Activated naive CD4-positive, alpha-beta T cell treated with anti-CD3 and anti-CD28 coated beads, Interleukin-2, amount 50 U/mL, for 72 hours (primary cell): ENCODE measurements at places on chromosomes 5 and 9. TPM values are rescaled to one million over a fixed set of nuclear protein-coding genes. Genes with fewer than 3 reads are reported as not detected.

GRCh38 chr9:135014311-135015010 lies 73.0 kb upstream of the OLFM1 start:
- no peak for DNase-seq

GRCh38 chr5:81774374-81774773 lies 23.5 kb upstream of the SSBP2 start:
- DNase-seq = no peak

DNA sequence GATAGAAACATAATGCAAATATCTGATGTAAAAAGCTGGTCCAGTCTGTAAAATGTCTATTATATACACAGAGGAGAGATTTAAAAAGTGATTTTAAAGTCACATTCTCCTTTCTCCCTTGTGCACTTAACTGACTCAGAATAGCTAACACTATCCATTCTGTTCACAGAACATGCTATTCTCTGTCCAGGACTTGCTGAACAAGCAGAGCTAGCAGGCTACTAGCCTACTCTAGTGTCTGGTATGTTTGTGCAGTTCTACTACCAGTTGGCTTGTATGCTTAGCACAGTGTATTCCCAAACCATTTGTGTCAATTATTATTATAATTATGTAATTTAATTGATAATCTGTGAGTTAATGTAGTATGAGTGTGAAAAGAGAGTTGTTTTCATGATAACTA lies 161.7 kb upstream of the NUDT12 start:
- no peak for DNase-seq

DNA sequence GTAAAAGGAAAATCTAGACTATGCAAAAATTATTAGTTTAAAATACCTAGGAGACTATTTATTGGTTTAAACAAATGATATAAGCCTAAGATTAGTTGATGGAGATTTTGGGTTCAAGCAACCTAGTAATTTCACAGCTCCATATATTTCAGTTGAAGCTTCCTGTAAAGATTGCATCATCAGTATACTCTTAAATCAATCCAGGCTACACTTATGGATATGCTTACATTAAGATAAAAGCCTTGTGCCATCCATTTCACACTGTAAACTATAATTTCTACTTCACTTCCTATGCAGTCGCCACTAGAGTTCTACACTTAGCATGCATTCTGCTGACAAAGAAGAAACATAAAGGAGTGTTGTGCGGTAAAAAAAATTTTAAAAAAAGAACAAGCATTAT lies 7.3 kb upstream of the LIX1 start:
- no peak for DNase-seq

GRCh38 chr9:78682216-78682615 lies 385.3 kb downstream of the PSAT1 start:
- no peak for DNase-seq

- no peak for DNase-seq
These were observed 721.4 kb upstream of the MEF2C start for GRCh38 chr5:89604342-89604741.

GRCh38 chr5:126416266-126416925 lies 6.8 kb upstream of the GRAMD2B start:
- DNase-seq = no peak

- no peak for DNase-seq
These were observed 11.1 kb upstream of the LHFPL2 start for GRCh38 chr5:78659714-78660113.

- DNase-seq = no peak
These were observed 161.9 kb downstream of the MACROH2A1 start for GRCh38 chr5:135236908-135237747.

DNA sequence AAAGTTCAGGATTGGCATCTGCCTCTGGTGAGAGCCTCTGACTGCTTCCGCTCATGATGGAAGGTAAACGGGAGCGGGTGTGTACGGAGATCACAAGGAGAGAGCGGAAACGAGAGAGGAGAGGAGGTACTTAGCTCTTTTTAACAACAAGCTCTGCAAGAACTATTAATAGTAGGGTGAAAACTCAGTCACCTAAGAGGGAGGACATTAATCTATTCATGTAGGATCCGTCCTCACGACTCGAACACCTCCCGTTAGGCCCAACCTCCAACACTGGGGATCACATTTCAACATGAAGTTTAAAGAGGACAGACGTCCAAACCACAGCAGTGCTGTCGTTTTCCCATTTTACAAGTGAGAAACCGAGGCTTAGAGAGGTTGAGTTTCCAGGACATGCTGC lies 173.7 kb downstream of the SLC28A3 start:
- no peak for DNase-seq

GRCh38 chr9:38445154-38446043 lies 21.1 kb upstream of the IGFBPL1 start:
- DNase-seq = no peak

- no peak for DNase-seq
These were observed 408.3 kb downstream of the DMRT2 start for GRCh38 chr9:1458503-1458902.

GRCh38 chr5:34657274-34657921 lies 1.3 kb downstream of the RAI14 start:
- no peak for DNase-seq

DNA sequence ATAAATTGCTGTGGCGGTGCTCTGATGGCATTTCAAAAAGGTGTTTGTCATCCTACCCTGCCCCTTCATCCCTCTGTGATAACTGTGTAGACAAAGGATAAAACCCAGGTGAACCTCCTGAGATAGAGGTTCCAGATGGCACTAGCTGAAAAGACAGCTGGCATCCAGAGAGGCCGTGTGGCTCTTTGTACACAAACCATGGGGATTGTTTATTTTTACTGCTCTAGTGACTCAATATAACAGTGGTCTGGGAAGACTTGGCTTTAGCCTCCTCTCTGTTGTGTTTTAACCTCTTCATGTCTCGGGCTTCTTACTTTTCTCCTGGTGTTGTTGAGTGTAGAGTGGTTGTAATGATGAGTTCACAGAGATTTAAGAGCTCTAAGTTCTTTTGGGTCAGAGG lies 48.8 kb downstream of the SH3GL2 start:
- no peak for DNase-seq

DNA sequence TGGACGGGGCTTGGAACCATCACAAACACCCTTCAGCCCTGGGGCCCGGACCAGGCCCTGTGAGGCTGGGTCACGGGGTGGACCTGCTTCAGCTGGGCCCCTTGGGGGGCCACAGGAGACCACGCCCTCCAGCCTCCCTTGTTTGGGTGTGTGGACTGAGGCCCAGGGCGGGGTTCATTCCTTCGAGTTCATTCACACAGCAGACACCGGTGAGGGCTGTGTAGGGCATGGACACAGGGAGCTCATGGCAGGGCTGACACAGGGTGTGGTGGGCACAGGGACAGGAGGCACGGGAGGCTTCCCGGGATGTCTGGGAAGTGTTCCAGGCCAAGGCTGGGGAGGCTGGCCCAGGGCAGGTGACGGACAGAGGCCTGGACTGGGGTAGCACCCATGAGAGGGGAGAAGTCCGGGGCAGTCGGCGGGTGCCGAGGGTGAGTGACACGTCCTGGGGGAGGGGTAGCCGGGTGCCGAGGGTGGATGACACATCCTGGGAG lies 8.9 kb downstream of the DNLZ start:
- no peak for DNase-seq

GRCh38 chr5:103425686-103426454 lies 136.7 kb downstream of the NUDT12 start:
- DNase-seq = no peak

DNA sequence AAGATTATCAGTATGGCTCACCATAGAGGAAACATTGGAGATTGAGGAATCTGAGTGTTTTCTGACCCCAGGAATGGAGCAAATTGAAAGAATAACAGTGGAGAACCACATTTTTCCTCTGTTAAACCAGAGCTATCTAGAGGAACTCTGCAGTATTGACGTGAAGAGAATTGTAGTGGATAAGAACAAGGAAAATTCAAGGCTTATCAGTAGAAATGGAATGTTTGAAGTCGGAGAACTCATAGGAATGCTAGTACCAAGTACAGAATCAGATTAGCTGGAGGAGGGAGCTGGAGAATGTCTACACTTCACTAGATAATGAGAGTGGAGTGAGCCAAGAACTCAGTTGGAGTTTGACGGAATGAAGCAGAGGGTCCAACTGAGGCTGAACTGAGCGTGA lies 50.3 kb downstream of the SNCAIP start:
- no peak for DNase-seq

DNA sequence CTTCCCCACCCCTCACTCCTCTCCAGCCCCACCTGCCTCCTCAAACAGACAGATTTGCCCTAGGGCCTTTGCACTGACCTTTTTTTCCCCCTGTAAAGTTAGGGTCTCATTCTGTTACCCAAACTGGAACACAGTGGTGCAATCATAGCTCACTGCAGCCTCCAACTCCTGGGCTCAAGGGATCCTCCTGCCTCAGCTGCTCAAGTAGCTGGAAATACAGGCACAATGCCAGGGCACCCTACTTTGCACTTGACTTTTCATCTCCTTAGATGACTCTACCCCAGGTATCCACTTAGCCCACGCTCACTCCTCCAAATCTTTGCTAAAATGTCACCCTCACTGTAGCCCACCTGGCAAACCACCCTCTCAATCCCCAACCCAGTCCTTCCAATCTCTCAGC lies 2.2 kb downstream of the DYNC2I2 start:
- no peak for DNase-seq

GRCh38 chr5:173488144-173488543 lies 128.3 kb downstream of the BOD1 start:
- no peak for DNase-seq

DNA sequence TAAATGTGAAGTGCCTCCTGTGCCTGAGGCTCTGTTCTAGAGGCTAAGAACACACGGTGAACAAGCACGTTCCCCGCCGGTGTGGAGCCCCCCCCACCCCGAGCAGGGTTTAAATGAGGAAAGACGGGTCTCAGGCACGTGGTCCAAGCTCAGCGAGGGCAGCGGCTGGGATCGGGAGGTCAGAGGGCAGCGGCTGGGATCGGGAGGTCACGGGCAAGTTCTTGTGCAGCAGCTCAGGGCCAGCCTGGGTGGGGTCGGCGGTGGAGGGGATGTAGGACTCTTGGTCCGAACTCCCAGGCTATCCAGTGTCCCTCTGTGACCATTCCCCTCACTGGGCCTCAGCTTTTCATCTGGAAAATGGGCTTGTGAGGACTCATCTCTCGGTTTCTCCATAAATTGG lies 2.7 kb upstream of the GBGT1 start:
- no peak for DNase-seq

DNA sequence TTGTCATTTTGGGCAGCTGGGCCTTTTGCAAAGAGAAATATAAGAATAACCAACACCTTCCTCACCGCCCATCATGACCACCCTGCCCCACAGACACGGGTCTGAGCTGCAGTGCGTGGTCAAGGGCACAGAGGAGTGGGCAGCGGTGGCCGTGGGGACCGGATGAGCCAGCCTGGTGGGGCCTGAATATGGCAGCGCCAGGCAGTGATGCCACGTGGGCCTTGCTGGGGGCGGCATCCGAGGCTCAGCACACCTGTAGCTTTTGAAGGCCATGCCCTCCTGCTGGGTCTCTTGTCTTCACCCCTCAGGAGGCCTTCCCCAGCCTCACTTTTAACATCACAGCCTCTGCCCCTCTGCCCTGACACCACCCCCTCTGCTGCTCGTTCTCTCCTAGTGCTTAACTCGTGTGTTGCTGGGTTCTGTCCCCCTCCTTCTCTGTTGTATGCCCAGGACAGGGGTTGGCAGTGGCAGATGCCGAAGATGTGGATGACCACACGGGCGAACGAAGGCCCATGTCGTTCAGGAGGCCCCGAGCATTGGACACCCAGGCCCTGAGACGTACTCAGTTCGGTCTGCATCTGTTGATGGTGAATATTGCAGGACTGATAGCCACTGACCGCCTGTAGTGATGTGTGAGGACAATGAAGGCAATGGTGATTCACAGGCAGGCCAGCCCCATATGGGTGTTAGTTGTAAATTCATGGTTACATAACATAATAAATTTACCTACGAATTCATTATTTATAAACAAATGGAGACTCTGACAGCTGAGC lies 46.0 kb downstream of the AHRR start:
- peak; percentile 1 for DNase-seq

- DNase-seq = no peak
These were observed 383.9 kb downstream of the TLR4 start for GRCh38 chr9:118088090-118088489.

- DNase-seq = no peak
These were observed 24.8 kb downstream of the PLPP1 start for GRCh38 chr5:55509796-55510522.

DNA sequence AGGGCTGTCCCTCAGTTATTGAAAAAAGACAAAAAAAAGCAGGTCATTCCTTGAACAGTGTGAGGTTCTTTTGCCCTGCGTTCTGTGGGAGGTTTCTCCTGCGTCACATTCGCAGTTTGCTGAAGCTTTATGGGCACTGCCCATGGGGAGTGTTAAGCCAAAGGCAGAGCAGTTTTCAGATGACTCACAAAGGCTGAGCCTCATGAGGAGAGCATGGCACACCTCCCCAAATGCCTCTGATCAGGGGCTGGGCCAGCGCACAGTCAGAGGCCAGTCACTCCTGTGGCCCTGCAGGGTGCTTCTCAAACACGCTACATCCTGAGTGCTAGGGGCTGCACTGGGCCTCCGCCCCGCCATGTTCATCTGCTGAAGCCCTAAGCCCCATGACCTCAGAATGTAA lies 38.4 kb downstream of the IRX1 start:
- DNase-seq = no peak

GRCh38 chr9:105296877-105297287 lies 52.4 kb downstream of the SLC44A1 start:
- no peak for DNase-seq

DNA sequence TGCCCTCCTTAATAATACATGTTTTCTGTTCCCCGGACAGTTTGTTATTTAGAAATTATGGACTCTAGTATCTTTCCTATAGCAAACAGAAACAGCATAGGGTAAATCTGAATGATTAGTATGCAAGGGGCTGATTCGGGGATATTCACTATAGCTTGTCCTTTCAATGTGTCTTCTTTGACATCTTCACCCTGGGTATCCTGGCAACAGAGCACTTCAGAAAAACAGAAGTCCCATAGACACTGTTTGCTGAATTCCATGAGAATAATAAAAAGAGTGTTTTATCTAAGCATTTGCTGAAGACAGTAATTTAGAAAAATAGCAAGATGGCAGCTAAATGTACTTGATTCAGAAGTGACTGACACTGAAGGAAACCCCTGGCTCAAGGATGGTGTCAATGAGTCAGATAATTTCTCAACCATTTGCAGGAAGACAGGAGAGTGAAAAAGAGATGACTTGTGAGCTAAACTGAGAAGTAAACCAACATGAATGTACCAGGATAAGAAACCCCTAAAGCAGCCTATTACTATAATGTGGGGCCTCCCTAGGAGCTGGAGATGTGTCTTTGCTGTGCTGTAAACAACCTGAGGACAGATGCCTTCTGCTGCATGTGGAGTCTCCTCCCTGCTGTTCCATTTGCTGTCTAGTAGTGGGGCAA lies 246.2 kb downstream of the MAN2A1 start:
- no peak for DNase-seq

Gene MAT2B
- 97.6 TPM for total RNA-seq

Gene PCDHB12
- total RNA-seq = not detected

Gene CDX1
- total RNA-seq = not detected

Gene MOB3B
- total RNA-seq = 1.3 TPM

Gene SLC25A2
- not detected for total RNA-seq

Gene FOXI1
- total RNA-seq = not detected

Gene AJM1
- 3.7 TPM for total RNA-seq

Gene HTR1A
- not detected for total RNA-seq

Gene NTNG2
- total RNA-seq = 2.2 TPM

Gene AP3S1
- total RNA-seq = 47.6 TPM

Gene RETREG1
- total RNA-seq = 7.4 TPM
